ENCODE measurements at places on chromosomes 2 and 18. TPM values are rescaled to one million over a fixed set of nuclear protein-coding genes. Genes with fewer than 3 reads are reported as not detected.
A peak's percentile ranks its signal among the peaks of the same experiment; 100 is the strongest.

GCC2 gene
- 12.2 TPM for polyA plus RNA-seq

PROKR1 gene
- not detected for polyA plus RNA-seq

SH3RF3 gene
- polyA plus RNA-seq = 8.7 TPM

SERPINB13 gene
- polyA plus RNA-seq = 1.4 TPM

IL1RL2 gene
- polyA plus RNA-seq = 1.0 TPM

ANKRD62 gene
- not detected for polyA plus RNA-seq

TNS1 gene
- 67.0 TPM for polyA plus RNA-seq

DOCK10 gene
- 7.8 TPM for polyA plus RNA-seq

GRCh38 chr18:23053776-23054457 lies 81.4 kb upstream of the CABLES1 start:
- no peaks in the 10 kb centered on the region for H3K27me3 ChIP-seq
- H3K4me1 ChIP-seq = no peaks in the 10 kb centered on the region
- peak; percentile 63 for DNase-seq
- H3K36me3 ChIP-seq = no peaks in the 10 kb centered on the region
- no peak overlapping the region for H3K27ac ChIP-seq

DNA sequence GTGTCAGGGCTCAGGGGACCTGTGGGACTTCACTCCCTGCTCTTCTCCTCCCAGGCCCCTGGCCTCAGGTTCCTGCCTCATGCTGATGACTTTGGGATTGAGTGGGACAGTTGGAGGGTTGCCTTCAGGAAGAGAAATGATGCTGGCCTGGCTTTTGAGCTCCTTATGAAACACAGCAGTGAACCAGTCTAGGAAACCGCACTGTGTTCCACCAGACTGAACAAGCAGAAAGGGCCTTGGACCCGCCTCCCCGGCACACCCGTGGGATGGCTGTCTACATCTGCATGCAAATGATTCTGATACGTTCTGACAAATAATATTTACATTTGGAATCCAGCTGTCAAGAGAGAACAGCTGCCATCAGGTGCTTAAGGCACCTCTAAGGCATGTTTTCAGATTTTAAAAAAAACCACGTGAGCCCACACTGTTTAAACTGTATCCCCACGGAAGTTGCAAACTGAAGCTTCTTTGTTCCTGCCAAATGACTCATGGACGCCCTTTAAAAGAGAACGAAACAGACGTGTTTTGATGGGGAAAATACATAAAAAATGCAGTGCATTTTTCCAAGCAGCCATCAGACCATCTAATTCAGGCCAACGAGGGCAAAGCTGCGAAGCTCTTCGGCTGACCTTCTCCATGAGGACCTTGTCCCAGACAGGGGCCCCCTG lies 27.6 kb upstream of the ASAP2 start:
- H3K36me3 ChIP-seq = no peaks in the 10 kb centered on the region
- H3K4me3 ChIP-seq = no peak overlapping the region
- no peaks in the 10 kb centered on the region for H3K4me1 ChIP-seq

GRCh38 chr2:30315391-30316063 lies 84.2 kb downstream of the LBH start:
- H3K36me3 ChIP-seq = no peaks in the 10 kb centered on the region
- no peak for DNase-seq
- H3K4me1 ChIP-seq = no peaks in the 10 kb centered on the region
- H3K27ac ChIP-seq = no peak overlapping the region
- no peak overlapping the region for H3K4me3 ChIP-seq

GRCh38 chr2:19026261-19026660 lies 332.2 kb downstream of the OSR1 start:
- no peak overlapping the region for H3K27ac ChIP-seq
- DNase-seq = no peak
- H3K36me3 ChIP-seq = no peaks in the 10 kb centered on the region
- no peak overlapping the region for H3K4me3 ChIP-seq
- no peaks in the 10 kb centered on the region for H3K4me1 ChIP-seq

DNA sequence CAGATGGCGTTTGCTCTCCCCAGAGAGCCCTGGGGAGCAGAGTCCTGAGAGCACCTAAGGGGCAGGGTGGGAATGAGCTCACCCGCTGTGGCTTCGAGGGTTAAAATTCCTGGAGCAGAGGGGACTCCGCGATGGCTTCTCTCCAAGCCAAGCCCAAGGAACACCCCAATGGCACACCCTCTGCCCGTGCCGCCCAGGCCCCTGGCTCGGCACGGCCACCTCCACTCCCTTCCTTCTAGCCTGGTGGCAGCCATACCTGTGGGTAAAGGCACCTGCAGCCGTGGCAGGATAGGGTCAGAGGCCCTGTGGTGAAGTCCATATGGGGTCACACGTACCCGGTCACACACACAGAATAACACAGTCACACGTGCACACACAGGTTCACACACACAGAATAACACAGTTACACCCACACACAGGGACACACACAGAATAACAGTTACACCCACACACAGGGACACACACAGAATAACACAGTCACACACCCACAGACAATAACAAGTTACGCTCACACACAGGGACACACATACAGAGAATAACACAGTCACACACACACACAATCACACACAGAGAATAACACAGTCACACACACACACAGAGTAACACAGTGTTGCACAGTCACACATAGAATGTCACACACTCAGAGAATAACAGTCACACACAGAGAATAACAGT lies 50.5 kb downstream of the RAMP1 start:
- no peak overlapping the region for H3K27ac ChIP-seq
- H3K4me1 ChIP-seq = peaks cover 6% of the 10 kb centered on the region
- no peak for DNase-seq
- H3K36me3 ChIP-seq = no peaks in the 10 kb centered on the region
- no peak overlapping the region for H3K4me3 ChIP-seq
- no peaks in the 10 kb centered on the region for H3K27me3 ChIP-seq

GRCh38 chr2:85590950-85591349 lies 4.6 kb upstream of the RNF181 start:
- no peaks in the 10 kb centered on the region for H3K36me3 ChIP-seq
- no peak overlapping the region for H3K4me3 ChIP-seq
- H3K4me1 ChIP-seq = peaks cover 37% of the 10 kb centered on the region
- H3K27me3 ChIP-seq = no peaks in the 10 kb centered on the region
- no peak for DNase-seq
- H3K27ac ChIP-seq = peak overlapping the region; percentile 94

DNA sequence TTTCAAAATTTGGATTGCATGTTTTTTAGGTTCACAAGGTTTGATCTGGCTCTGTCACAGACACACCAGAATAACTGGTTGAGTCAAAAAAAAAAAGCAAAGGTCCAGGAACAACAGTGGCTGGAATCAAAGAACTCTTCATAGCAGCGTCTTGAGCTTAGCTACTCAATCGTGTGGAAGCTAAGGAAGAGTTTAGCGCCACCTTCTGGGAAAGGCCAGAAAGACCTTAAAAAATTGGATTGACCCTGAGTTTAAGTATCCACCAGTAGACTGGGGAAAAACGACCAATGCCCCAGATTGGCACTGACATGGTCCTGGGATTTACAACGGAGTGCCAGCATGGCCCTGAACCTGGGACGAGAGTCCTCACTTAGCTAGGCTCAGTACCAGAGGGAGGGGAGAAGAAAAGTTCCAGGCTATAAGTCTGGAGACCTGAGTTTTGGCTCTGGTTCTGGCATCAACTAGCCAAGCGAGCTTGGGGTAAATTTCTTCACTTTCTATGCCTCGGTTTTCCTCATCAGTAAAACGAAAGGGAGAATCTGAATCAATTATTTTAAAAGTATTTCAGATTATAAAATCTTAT lies 71.1 kb upstream of the TFCP2L1 start:
- no peaks in the 10 kb centered on the region for H3K4me1 ChIP-seq
- H3K4me3 ChIP-seq = no peak overlapping the region
- H3K27ac ChIP-seq = no peak overlapping the region
- H3K27me3 ChIP-seq = no peaks in the 10 kb centered on the region

DNA sequence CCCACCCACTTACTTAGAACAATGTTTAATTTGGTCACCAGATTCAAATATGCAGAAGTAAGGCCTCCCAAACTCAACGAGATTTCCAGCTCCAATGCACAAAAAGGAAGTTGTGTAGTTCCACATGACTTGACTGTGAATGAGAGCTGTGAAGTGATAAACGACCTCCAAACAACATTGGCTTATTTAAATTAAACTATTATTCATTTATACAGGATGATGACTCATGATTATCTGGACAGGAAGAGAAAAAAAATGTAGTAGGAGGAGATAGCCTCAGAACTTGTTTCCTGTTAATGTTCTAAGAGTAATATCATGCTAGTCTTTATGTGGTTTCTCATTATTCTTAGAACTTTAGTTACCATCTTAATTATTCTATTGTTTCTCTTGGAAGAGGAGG lies 237.3 kb downstream of the C1D start:
- no peaks in the 10 kb centered on the region for H3K27me3 ChIP-seq
- no peaks in the 10 kb centered on the region for H3K36me3 ChIP-seq
- H3K4me1 ChIP-seq = no peaks in the 10 kb centered on the region
- DNase-seq = no peak

GRCh38 chr2:224657349-224657748 lies 58.8 kb downstream of the CCDC195 start:
- no peaks in the 10 kb centered on the region for H3K36me3 ChIP-seq
- no peak overlapping the region for H3K4me3 ChIP-seq
- no peaks in the 10 kb centered on the region for H3K27me3 ChIP-seq
- H3K27ac ChIP-seq = no peak overlapping the region
- H3K4me1 ChIP-seq = no peaks in the 10 kb centered on the region

GRCh38 chr2:24521975-24522639 lies 31.1 kb downstream of the NCOA1 start:
- H3K4me1 ChIP-seq = no peaks in the 10 kb centered on the region
- H3K4me3 ChIP-seq = no peak overlapping the region
- no peak overlapping the region for H3K27ac ChIP-seq
- H3K36me3 ChIP-seq = peaks cover 3% of the 10 kb centered on the region

DNA sequence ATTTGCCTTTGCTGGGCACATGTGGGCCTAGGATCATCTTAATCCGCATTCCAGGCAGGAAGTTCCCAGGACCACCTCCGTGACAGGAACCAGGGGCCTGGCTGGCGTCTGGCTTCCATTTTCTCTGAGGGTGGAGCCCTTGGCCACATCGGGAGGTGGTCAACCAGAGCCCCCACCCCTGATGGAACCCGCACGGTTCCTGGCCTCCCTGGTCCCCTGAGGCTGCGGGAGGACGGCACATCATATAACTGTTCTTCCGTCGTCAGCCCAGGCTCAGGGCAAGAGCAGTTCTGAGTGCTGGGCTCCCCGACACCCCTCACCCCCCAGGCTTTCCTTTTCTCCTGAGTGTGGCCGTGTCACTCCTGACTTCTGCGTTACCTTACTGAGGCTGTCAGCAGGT lies 13.5 kb downstream of the ESPNL start:
- DNase-seq = no peak
- no peaks in the 10 kb centered on the region for H3K36me3 ChIP-seq
- H3K4me3 ChIP-seq = no peak overlapping the region
- H3K27me3 ChIP-seq = no peaks in the 10 kb centered on the region

DNA sequence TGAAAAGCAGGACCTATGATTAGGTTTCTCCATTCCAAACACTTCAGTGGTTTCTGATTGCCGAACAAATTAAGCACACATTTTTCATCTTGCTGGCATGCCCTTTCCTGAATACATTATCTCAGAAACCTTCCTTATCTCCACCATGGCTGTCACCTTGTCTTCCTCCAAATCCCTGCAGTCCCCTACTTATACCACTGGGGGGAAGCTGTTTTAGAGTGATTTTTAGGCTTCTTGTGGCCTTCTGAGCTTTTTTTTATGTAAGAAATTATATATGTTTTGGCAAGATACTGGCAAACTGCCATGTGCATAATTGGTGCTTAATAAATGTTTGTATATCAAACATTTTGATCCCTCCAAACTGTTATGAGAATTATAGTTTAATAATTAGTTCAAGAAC lies 229.2 kb downstream of the MYT1L start:
- no peak for DNase-seq
- H3K4me3 ChIP-seq = no peak overlapping the region
- H3K36me3 ChIP-seq = no peaks in the 10 kb centered on the region
- H3K27me3 ChIP-seq = no peaks in the 10 kb centered on the region

DNA sequence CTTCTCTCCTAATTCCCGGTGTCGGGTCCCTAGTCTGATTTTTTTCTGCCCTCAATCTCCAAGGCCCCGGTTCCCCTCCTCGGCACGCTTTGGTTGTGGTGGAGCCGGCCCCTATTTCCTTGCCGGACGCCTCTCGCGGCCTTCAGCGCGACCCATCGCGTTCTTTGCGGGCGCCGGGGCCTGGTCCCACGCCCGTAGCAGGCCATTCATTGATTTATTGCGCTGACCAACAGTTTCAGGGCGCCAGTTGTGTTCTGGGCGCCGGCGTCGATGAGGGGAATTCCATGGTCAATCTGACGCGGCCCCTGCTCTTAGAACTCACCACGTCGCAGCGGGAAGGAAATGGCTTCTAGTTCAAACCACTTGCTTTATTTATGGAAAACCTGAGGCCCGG lies 396 bp downstream of the CNOT9 start:
- H3K27me3 ChIP-seq = no peaks in the 10 kb centered on the region
- H3K4me1 ChIP-seq = peaks cover 19% of the 10 kb centered on the region
- no peaks in the 10 kb centered on the region for H3K36me3 ChIP-seq
- H3K27ac ChIP-seq = peak overlapping the region; percentile 90

GRCh38 chr2:27965841-27966240 lies 75.3 kb downstream of the BABAM2 start:
- H3K4me3 ChIP-seq = no peak overlapping the region
- no peak for DNase-seq
- H3K4me1 ChIP-seq = peaks cover 11% of the 10 kb centered on the region
- no peaks in the 10 kb centered on the region for H3K36me3 ChIP-seq
- no peak overlapping the region for H3K27ac ChIP-seq

- no peaks in the 10 kb centered on the region for H3K36me3 ChIP-seq
- H3K27me3 ChIP-seq = no peaks in the 10 kb centered on the region
- no peaks in the 10 kb centered on the region for H3K4me1 ChIP-seq
- no peak overlapping the region for H3K27ac ChIP-seq
Measured at GRCh38 chr2:205117125-205117524, 565.2 kb upstream of the NRP2 start.
